Lower lobe of right lung (tissue), 2 donors: ENCODE measurements at places on chromosomes 11 and 22.

DNA sequence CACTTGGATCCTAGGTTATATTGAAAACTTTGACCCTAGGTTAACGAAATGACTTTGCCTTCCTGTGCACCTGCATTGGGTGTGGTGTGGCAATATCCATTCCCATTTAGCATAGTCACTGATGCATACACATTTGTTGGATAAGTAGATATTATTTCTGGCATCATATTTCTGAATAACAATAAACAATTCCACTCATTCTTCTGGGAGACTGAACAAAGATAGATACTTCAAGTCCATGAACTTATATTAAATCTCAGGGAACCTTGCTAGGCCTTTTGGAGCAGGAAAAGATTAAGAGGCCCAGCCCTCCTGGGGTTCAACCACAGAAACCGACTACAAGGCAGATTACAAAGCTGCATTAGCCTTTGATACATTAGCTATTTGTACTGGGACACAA, 118.9 kb downstream of the MSANTD4 start:
- H3K36me3 ChIP-seq = no peaks in the 10 kb centered on the region
- H3K4me1 ChIP-seq = no peaks in the 10 kb centered on the region
- no peak overlapping the region for H3K27ac ChIP-seq
- H3K27me3 ChIP-seq = no peaks in the 10 kb centered on the region
- DNase-seq = no peak

DNA sequence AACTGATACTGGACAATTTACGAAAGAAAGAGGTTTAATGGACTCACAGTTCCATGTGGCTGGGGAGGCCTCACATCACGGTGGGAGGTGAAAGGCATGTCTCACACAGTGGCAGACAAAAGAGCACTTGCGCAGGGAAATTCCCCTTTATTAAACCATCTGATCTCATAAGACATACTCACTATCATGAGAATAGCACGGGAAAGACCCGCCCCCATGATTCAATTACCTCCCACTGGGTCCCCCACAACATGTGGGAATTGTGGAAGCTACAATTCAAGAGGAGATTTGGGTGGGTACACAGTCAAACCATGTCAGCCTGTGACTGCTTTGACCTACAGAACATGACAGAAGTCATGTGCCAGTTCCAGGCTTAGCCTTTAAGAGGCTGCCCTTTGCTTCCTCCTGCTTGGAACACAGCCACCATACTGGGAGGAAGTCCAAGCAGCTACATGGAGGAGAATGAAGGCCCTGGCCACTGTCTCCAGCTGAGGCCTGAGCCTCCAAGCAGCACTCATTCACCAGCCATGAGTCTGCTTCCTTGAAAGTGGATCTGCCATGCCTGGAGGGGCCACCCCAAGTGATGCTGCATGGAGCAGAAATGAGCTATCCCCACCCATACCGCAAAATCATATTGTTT, 10.9 kb upstream of the GAL start:
- no peak overlapping the region for H3K27ac ChIP-seq
- peaks cover 3% of the 10 kb centered on the region for H3K4me1 ChIP-seq
- no peak for DNase-seq
- peaks cover 6% of the 10 kb centered on the region for H3K27me3 ChIP-seq

- no peaks in the 10 kb centered on the region for H3K27me3 ChIP-seq
- peak; percentile 26 for DNase-seq
- H3K36me3 ChIP-seq = no peaks in the 10 kb centered on the region
- H3K4me1 ChIP-seq = no peaks in the 10 kb centered on the region
- no peak overlapping the region for H3K27ac ChIP-seq
These were observed 66.1 kb downstream of the MYO7A start for GRCh38 chr11:77193911-77194830.

DNA sequence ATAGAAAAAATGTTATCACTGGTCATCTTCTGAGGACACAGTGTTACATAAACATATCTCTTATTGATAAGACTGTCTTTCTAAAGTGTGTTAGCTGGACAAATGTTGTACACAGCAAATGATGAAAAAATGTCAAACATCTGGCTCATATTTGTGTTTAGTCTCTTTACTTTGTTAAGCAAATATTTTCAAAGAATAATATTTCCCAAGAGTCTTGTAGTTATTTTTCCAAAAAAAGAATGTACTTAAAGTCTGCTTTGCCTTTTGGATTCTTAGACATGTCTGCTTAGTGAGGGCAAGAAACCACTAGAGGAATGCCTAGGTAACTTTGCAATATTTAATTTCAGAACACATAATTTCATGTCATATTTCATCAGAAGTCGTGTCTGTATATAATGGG, 23.9 kb upstream of the CCDC179 start:
- DNase-seq = no peak
- no peak overlapping the region for H3K4me3 ChIP-seq
- H3K36me3 ChIP-seq = no peaks in the 10 kb centered on the region
- H3K4me1 ChIP-seq = no peaks in the 10 kb centered on the region

DNA sequence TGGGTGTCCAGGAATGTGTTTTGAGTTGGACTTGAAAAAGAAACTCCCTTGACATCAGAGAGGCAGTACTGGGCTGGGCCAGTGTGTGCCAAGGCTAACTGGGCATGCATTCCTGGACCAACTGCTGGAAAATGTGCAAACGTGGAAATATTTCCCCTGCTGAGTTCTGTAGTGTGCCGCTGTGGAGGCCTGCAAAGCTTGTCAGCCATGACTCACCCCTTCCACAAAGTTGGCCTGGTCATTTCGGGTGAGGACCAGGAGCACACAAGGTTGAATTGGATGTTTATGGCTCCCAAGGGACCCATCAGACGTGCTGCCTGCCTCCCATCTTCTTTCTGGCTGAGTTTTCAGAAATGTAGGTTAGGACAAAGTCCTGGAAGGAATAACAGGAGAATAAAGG, 513.1 kb downstream of the MIAT start:
- no peak overlapping the region for H3K27ac ChIP-seq
- no peaks in the 10 kb centered on the region for H3K4me1 ChIP-seq
- no peak overlapping the region for H3K4me3 ChIP-seq
- peaks cover 6% of the 10 kb centered on the region for H3K27me3 ChIP-seq
- DNase-seq = no peak

- no peak overlapping the region for H3K4me3 ChIP-seq
- H3K36me3 ChIP-seq = no peaks in the 10 kb centered on the region
- no peak overlapping the region for H3K27ac ChIP-seq
- no peaks in the 10 kb centered on the region for H3K4me1 ChIP-seq
- H3K27me3 ChIP-seq = no peaks in the 10 kb centered on the region
- DNase-seq = no peak
These were observed 384.4 kb upstream of the DDI1 start for GRCh38 chr11:103652013-103652412.

DNA sequence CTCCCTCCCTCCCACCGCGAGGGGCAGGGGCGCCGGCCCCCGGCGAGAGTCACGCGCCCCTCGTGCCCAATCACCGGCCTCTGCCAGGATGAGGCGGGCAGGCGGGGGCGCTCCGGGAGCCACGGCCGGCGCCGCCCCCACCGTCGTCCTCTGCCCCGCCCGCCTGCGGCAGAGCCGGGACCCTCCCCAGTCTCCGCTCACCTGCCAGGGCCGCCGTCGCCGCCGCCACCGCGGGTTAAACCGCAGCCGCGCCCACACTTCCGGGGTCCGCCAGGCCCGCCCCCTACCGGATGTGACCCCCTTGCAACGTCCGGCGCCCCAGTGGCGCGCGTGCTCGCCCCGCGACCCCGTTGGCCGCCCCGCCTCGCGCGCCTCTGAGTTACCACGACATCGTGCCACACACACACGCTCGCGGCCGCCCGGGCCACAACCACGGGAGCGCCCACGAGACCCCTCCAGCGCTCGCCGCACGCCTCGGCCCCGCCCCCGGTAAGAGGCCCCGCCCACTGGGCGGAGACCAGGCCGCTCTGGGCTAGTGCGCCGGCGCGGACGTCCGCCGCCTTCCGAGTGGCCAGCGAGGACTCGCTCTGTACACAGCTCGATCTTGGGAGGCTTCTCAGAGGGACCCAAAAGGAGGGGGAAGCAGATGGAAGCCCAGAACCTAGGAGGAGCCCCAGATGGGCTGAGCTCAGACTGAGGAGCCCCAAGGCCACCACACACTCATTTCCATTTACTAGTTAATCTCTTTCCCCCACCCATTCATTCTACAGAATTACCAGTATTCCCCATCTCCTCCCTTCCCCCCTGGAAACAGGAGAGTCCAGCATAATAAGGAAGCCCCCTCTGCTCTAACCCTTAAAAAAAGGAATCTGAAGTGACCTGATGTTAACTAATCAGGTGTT, at the start of gene VPS37C:
TSS of gene VPS37C (minus strand) at position 237 of the 902 bp plus-strand sequence. CDS start 22,597 bp downstream, outside the sequence.
- H3K4me3 ChIP-seq = peak within 1 kb of the TSS; percentile 61
- peaks cover 3% of the 10 kb centered on the region for H3K36me3 ChIP-seq
- H3K27me3 ChIP-seq = no peaks in the 10 kb centered on the region
- DNase-seq = peak; percentile 94

DNA sequence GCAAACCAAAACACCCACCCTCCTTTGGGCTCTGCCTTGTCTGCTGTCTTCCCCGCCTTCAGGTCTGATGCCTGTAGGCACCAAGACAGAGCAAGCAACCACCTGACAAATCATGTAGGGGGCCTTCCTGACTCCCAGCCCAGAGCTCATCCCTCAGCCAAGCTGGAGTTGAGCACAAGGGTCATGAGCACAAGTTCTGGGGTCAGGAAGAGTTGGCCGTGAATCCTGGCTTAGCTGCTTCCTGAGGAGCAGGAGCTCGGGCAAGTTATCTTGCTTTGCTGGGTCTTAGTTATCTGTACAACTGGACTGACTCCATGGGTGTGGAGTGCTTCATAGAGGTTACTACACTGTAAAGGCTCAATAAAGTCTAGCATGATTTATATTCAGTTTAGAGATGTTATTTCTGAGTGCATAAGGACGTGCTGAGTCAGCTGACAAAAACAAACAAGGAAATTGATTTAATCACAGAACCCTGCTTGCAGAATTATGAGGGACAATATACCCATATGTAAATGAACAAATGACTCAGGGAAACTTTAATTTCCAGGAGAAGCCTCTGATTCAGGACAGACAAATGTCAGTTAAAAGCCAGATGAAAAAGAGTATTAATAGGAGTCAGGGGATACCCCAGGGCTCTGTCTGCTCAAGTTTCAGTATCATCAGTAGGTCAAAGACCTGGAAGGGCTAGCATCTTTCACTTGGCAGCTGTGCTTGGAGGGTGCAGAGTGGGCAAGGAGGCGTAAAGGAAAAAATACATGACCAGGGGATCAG, 15.0 kb upstream of the APOA1 start:
- H3K27ac ChIP-seq = peak overlapping the region; percentile 19
- H3K4me1 ChIP-seq = peaks cover 35% of the 10 kb centered on the region
- peaks cover 35% of the 10 kb centered on the region for H3K36me3 ChIP-seq
- H3K4me3 ChIP-seq = no peak overlapping the region
- no peaks in the 10 kb centered on the region for H3K27me3 ChIP-seq

DNA sequence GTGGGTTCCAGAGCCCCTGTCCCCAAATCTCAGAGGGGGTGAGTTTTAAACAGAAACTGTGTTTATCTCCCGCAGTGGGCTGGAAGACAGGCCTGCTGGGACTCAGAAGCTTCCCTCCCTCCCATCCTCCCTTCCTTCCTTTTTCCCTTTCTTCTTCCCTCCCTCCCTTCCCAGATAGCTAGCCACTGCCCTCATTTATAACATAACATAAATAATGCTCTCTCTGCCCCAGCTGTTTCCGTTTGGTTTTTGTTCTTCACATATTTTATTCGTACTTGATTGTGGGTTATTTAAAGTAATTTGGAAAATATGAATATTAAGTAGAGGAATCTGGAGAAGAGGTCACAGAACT, 140.9 kb downstream of the TEAD1 start:
- no peaks in the 10 kb centered on the region for H3K27me3 ChIP-seq
- no peak for DNase-seq
- H3K27ac ChIP-seq = peak overlapping the region; percentile 41
- H3K36me3 ChIP-seq = no peaks in the 10 kb centered on the region
- no peak overlapping the region for H3K4me3 ChIP-seq

DNA sequence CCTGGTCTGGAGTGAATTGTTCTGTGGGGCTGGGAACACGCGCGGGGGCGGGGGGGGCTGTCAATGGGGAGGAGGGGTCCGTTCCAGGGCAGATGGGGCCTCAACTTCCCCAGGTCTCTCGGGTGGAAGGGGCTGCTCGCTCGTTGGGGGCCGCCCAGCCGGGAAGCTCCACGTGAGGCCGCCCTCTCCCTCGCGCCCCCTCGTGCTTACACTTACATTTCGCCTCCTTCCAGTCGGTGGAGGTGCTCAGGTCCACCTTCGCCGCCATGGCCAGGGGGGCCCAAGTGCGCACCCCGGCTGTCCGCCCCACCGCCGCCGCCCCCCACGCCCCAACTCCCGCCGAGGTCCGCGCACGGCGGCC, 452 bp downstream of the MACROD1 start:
- H3K36me3 ChIP-seq = no peaks in the 10 kb centered on the region
- peak overlapping the region; percentile 87 for H3K4me3 ChIP-seq
